ENCODE measurements at places on chromosomes 6 and 20. TPM values are rescaled to one million over a fixed set of nuclear protein-coding genes. Genes with fewer than 3 reads are reported as not detected.

Gene SLPI
- not detected for total RNA-seq

Gene GSTA2
- not detected for total RNA-seq

Gene FERMT1
- not detected for total RNA-seq

Gene TSPYL1
- 45.4 TPM for total RNA-seq

Gene MMP24
- total RNA-seq, result not detected

Gene SLC16A10
- total RNA-seq, result 2.7 TPM

Gene ESF1
- 10.9 TPM for total RNA-seq

Gene SLC52A3
- not detected for total RNA-seq

Data from activated naive CD4-positive, alpha-beta T cell treated with anti-CD3 and anti-CD28 coated beads, Interleukin-2, amount 10 ng/mL, durations not matched to agents 5 hours and 36 hours (primary cell).